ENCODE measurements at places on chromosomes 16 and 17.

DNA sequence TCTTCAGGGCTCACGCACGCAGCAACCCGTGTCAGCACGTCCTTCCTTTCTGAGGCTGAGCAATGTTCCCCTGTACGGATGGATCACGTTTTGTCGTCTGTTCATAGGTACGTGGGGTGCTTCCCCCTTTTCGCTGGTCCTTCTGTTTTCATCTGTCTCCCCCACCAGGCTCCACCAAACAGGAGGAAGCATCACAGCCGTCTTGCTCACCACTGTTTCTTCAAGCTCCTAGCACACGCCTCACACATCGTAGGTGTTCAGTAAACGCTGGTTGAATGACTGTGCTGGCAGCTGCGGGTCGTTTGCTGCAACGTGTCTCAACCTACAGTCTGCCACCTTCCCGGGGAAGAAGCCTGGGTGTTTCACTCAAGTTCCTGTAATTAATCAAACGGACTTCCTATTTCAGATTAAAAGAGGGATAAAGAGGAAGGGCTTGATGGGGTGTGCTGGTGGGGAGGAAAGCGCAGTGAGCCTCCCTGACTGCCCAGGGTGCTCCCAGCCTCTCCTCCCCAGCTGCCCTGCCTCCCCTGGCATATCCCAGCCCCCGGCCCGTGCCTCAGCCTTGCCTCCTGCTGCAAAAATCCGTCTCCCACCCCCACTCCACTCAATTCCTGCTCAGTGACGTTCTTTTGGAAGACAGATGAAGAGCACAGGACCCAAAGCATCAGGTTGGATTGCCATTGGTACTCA, 76.7 kb upstream of the DOC2B start:
- peak; percentile 4 for DNase-seq

- DNase-seq = no peak
These were observed 38.4 kb downstream of the UTP18 start for GRCh38 chr17:51298508-51299371.

GRCh38 chr17:77049440-77049839, 91.3 kb upstream of the SEC14L1 start:
- no peak for DNase-seq

DNA sequence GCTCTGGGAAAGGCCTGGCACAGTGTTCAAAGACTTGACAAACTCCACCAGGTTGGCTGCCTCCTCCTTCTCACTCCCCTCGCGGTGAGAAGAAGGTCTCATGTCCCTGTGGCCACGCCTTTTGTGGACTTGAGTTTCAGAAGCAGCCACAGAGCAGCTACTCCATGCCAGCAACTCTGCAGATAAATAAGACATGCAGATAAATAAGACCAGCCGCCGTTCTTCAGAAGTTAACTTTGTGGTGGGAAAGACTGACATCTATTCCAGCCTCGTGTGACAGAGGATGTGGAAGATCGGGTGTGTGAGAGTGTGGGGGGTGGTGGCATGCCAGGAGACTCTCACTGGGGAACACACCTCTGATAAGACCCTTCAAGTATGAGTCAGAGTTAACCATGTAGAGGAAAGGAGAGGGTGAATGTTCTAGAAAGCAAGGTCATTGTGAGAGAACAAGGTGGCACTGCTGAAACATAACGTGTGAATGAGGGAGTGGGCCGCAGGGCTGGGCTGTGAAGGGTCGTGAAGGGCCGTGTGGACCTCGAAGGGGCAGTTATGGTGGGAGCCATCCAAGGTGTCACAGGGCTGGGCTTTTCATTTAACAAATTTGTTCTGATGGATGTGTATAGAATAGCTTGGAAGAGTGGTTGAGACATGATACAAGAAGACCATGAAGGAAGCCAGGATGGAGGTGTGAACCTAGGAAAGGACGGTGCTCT, 830 bp downstream of the SPACA3 start:
- no peak for DNase-seq

GRCh38 chr17:61233991-61234750, 165.5 kb upstream of the TBX2 start:
- DNase-seq = no peak

GRCh38 chr16:67186550-67186950, 2.8 kb upstream of the MATCAP1 start:
- DNase-seq = peak; percentile 41

DNA sequence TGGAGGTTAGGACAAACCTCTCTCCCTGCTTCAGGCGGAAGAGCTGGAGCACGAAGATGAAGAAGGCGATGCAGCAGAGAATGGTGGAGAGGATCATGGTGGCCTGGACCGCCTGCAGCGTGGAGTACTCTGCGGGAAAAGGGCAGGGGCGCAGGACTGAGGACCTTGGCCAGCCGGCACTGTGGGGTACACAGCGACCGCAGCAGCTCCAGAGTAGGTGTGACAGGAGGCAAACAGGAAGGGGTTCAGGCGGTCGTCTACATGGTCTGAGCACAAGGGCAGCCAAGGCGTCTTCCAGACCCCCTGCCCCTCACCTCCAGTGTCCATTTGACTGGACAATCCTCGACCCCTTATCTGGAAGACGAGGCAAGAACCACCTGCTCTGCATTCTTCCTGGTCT, 42.5 kb downstream of the EMP2 start:
- DNase-seq = no peak

DNA sequence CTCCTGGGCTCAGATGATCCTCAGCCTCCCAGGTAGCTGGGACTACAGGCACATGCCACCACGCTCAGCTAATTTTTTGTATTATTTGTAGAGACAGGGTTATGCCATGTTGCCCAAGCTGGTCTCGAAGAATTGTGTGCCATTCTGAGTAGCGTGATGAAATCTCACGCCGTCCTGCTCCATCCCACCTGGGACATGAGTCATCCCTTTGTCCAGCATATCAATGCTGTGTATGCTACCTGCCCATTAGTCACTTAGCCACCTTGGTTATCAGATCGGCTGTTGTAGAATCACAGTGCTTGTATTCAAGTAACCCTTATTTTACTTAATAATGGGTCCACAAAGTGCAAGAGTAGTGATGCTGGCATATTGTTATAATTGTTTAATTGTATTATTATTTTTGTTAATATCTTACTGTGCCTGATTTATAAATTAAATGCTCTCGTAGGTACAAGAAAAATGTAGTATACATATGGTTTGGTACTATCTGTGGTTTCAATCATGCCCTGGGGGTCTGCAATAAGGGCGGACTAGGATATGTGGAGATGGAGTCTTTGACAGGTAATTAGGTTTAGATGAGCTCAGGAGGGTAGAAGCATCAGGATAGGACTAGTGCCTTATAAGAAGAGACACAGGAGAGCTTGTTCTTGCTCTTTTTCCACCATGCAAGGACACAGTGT, 26.6 kb upstream of the SLC13A2 start:
- no peak for DNase-seq

GRCh38 chr17:75476271-75476671, 19.8 kb downstream of the TMEM94 start:
- no peak for DNase-seq

DNA sequence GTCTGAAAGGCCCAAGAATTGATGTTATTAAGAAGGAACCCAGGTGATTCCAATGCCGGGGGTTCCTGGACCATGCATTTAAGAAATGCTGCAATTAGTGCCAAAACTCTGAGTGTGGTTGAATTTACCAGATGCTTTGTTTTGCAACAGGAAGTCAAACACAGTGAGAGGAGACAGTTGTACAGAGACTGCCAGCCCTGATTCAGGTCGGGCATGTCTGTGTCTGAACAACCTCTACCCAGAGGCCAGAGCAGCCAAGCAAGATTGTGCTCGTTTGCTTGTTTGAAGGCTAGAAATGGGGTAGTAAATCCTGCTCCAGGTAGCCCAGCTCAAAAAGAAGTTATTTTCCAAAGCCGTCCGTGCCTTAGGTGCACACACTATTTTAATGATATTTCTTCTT, 412.4 kb upstream of the ERCC4 start:
- DNase-seq = no peak

GRCh38 chr16:49681217-49681883, 174.6 kb downstream of the ZNF423 start:
- no peak for DNase-seq

DNA sequence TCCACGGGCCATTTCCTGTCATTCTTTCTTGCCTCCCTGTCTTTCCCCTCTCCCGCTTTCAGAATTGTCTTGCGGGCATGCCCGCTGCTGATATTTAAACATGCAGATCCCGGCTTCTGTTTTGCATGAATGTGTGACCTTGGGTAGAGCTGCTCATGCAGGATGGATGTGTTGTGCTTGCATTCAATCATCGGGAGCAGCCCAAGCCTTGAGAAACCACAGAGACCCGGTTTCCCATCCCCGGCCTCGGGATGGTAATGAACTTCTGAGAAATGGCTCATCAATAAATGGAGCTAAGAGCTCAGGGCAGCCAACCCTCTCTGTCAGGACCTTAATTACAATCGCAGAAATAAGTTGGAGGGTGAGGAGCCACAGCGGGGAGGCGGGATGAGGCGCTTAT, 303.7 kb upstream of the TNRC6C start:
- no peak for DNase-seq

DNA sequence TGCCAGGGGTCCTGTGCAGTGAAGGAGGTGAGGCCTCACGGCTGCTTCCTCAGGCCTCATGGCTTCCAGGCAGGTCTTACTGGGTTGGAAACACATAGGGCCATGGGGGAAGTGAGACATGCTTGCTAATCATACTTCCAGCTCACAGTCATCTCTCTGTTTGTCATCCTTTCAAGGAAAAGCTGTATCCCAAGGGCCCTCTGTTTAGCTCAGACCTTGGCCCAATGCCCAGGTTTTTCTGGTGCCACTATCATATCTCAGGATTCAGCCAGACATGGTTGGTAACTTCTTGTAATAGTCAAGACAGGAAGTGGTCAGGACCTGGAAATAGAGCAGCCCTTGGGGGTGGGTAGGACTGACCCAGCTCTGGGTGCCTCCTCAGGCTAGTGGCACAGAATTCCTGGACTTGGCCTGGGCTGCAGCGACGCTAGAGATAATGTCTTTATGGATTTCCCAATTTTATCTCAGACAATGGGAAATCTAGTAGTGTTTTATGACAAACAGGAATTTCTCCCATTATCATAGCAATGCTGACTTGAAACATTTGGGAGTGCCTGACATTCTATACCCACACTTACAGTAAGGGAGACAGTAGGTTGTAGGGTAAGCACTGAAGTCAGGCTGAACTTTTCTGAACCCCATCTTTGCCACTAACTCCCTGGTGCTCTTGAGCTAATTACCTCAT, 13.5 kb upstream of the ITGB3 start:
- DNase-seq = no peak

DNA sequence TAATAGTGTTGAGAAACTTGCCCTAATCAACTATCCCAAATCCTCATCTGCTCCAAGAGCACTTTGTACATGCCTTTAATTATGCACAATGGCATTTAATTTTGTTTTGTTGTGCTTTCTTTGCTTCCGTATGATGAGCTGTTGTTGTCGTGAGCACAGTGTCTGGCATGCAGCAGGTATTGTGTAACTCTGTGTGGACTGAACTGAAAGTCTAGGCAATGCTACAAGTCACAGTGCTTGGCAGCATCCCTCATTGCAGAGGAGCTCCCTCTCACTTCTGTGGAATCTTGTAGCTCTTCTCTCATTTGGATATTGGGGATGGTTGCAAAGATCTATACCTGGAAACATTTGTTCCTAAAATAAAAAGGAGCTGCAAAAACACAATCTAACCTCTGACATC, 502.2 kb upstream of the CA10 start:
- no peak for DNase-seq

DNA sequence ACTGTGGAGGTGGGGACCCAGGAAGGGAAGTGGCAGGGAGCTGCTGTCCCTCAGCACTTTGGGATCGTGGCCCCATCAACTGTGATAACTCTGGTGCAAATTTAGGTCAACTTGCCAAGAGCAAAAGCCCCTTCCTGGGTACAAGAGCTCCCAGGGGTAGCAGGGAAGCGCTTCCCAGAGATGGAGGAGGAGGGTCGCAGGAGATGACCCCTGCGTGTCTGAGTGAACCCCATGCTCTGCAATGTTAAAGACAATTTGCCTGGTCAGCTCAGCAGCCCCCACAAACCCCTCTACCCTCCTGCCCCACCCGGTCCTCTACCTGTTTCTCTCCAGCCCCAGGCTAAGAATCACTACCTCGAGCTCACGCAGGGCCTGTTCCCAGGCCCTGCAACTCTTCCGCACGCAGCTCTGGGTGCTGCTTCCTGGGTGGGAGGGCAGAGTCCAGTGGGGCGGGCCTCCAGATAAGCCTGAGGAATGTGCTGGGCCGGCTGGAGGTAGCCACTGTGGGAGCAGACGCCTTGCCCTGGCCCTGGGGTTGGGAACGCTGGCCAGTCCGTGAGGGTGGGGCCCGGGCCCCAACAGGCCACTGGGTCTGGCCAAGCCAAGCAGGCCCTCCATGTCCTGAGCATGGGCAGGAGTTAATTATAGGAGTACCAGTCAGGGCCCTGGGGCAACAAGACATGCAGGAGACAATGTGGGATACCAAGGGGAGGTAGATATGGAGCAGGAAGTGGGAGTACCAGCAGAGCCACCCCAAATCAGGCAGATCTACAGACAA, 6.1 kb downstream of the DOK4 start:
- no peak for DNase-seq

DNA sequence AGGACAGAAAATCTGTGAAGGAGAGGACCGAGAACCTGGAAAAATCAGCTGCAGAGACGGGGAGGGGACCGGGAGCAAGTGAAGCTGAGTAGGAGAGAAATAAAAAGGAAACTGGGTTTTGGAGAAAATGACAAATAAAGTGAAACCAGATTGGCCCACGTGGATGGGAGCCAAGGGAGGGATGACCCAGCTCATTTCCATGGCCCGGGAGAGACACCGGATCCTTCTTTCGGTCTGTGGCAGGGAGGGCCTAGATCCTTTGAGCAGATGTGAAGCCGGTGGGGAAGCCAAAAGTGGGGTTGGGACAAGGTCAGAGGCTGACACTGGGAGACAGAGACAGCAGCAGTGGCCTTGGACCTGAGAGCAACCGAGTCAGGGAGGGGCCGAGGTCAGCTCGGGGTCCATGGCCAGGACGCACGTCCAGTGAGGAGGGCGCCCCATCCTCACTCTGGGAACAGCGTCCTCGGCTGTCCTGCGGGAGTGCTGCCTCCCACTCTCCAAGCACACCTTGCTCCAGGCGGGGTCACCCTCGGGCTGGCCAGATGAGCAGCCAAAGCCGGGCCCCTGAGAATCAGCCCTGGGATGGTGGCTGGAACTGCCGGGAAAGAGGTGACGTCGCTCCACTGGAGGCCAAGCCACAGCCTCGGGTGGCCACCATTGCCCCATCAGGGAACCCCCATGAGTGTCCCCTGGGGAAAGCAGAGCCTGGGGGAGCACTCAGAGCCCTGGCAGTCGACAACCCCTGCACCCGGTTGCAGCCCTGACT, 50.8 kb upstream of the CDR2 start:
- DNase-seq = no peak

GRCh38 chr17:65170839-65171238, 33.7 kb downstream of the RGS9 start:
- DNase-seq = no peak

DNA sequence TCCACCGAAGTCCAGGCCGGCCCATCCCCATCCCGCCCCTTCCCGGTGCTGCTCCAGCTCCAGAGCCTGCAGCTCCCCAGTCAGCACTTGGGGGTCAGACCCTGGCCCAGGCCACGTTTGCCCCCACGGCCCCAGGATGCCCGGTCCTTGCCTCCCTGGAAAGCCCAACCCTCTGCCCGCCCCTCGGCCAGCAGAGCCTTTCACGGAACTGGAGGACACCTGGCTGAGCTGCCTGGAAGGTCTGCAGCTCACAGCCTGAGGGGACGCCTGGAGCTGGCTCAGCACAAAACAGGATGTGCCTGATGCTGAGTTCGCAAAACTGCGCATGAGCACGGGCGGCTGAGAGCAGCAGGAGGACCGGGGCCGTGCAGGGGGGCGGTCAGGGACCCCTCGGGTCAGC, 29.7 kb upstream of the SSTR5 start:
- DNase-seq = no peak

All from WTC11 (cell line).